ENCODE measurements at places on chromosomes 7 and 10. TPM values are rescaled to one million over a fixed set of nuclear protein-coding genes. Genes with fewer than 3 reads are reported as not detected.

SLC39A12 gene
- total RNA-seq = not detected

CPA2 gene
- not detected for total RNA-seq

AKR1B15 gene
- not detected for total RNA-seq

CH25H gene
- 0.65 TPM for total RNA-seq

ASCC1 gene
- total RNA-seq = 19.6 TPM

SP8 gene
- not detected for total RNA-seq

MYO1G gene
- total RNA-seq = 0.13 TPM

TEX36 gene
- not detected for total RNA-seq

SPOCK2 gene
- total RNA-seq = 0.32 TPM

STAG3 gene
- total RNA-seq = 0.25 TPM

LAMB1 gene
- 419 TPM for total RNA-seq

OPN4 gene
- not detected for total RNA-seq

FRA10AC1 gene
- 15.2 TPM for total RNA-seq

KLHDC10 gene
- total RNA-seq = 34.6 TPM

HOXA1 gene
- total RNA-seq = 0.49 TPM

LAMB4 gene
- total RNA-seq = 0.06 TPM

ZNF365 gene
- 0.25 TPM for total RNA-seq

COL26A1 gene
- total RNA-seq = not detected

CALHM3 gene
- not detected for total RNA-seq

COL17A1 gene
- 0.88 TPM for total RNA-seq

POP7 gene
- total RNA-seq = 28.6 TPM

FAM131B gene
- total RNA-seq = 0.44 TPM

MYOF gene
- total RNA-seq = 254 TPM

TAS2R5 gene
- 2.8 TPM for total RNA-seq

UPK3BL1 gene
- total RNA-seq = 2.3 TPM

TAS2R3 gene
- 0.97 TPM for total RNA-seq

CLEC2L gene
- total RNA-seq = not detected

PIK3CG gene
- total RNA-seq = 5.3 TPM

RGS10 gene
- 5.9 TPM for total RNA-seq

SYT15B gene
- total RNA-seq = 0.06 TPM

PRKG1 gene
- 10.1 TPM for total RNA-seq

NPC1L1 gene
- total RNA-seq = not detected

GPR15LG gene
- total RNA-seq = not detected

TBC1D12 gene
- 10.5 TPM for total RNA-seq

ARMC3 gene
- not detected for total RNA-seq

CLDN4 gene
- total RNA-seq = 0.06 TPM

PLPP4 gene
- total RNA-seq = 0.16 TPM

TRIM73 gene
- total RNA-seq = 0.88 TPM

C10orf95 gene
- not detected for total RNA-seq

UPK3BL2 gene
- 1.1 TPM for total RNA-seq

INA gene
- total RNA-seq = under 0.01 TPM

DCLRE1A gene
- 5.2 TPM for total RNA-seq

NUDT5 gene
- total RNA-seq = 71.1 TPM

IFIT1B gene
- total RNA-seq = not detected

LMTK2 gene
- 5.2 TPM for total RNA-seq

TFPI2 gene
- total RNA-seq = 81.8 TPM

GIMAP7 gene
- total RNA-seq = 41.2 TPM

YWHAG gene
- total RNA-seq = 164 TPM

EBLN1 gene
- not detected for total RNA-seq

PAPOLB gene
- not detected for total RNA-seq

CDC14C gene
- not detected for total RNA-seq

SAMD8 gene
- total RNA-seq = 38.4 TPM

GNGT1 gene
- total RNA-seq = not detected

ZCCHC24 gene
- 2.3 TPM for total RNA-seq

PCLO gene
- 4.5 TPM for total RNA-seq

ZNF277 gene
- total RNA-seq = 34.2 TPM

All from bladder microvascular endothelial cell (primary cell).